K562 (cell line): ENCODE measurements at places on chromosomes 16 and 17. TPM values are rescaled to one million over a fixed set of nuclear protein-coding genes. Genes with fewer than 3 reads are reported as not detected.

The SLC12A4 gene
- total RNA-seq, result 32.8 and 43.5 TPM in 2 replicates

DNA sequence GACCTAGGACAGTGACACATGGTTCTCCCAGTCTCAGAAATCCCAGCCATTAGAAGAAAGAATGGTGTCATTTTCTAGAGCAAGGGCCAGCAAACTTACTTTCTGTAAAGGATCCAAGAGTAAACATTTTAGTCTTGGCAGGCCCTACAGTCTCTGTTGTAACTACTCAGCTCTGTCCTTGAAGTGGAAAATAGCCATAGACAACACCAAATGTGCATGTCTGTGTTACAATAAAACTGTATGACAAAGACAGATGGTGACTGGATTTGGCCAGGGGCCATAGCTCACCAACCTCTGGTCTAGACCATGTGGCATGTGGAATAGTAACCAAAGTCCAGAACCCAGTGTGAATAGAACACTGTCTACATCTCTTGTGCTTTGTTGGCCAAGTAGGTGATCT lies 286.5 kb downstream of the HS3ST4 start:
- DNase-seq, result no peak

DNA sequence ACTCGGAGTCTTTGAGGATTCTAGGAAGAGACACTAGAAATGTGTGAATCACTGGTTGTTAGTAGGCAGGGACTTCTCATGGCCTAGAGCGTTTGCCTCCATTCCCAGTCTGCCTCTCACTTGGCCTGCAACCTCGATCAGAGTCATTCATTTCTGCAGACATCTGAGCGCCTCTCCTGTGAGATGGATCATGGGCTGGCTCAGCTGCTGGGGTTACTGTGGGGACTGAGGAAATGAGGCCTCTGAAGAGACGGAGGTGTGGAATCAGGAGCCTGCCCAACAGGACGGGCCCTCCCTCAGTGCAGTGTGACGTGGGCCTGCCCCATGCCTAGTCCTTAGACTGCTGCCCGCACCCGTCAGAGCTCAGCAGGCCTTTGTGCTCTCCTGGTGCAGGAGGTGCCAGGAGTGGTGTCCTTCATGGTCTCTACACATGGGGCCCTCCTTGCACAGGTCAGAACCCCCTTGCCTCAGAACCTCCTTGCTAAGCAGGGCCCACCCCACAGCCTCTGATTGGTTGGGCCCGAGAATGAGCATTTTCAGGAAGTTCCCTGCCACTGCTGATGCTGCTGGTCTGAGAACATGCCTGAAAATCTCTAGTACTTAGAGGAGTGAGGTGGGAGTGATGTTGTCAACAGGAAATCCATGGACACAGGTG lies 99.4 kb downstream of the NPIPB11 start:
- no peak for DNase-seq

The TP53TG3 gene
- 2.8 TPM in 2 replicates for total RNA-seq

DNA sequence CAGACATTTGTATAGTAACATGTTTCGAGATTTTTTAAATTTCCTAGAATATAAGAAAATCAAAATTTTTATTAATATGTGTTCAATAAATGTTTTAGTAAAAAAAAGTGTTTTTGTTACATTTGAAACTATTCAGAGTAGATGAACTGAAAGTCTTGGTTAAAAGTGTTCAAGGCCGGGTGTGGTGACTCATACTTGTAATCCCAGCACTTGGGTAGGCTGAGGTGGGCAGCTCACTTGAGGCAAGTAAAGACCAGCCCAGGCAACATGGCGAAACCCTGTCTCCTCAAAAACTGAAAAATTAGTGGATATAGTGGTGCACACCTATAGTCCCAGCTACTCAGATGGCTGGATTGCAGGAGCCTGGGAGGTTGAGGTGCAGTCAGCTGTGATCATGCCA lies 16.8 kb upstream of the PHKG2 start:
- DNase-seq, result no peak

DNA sequence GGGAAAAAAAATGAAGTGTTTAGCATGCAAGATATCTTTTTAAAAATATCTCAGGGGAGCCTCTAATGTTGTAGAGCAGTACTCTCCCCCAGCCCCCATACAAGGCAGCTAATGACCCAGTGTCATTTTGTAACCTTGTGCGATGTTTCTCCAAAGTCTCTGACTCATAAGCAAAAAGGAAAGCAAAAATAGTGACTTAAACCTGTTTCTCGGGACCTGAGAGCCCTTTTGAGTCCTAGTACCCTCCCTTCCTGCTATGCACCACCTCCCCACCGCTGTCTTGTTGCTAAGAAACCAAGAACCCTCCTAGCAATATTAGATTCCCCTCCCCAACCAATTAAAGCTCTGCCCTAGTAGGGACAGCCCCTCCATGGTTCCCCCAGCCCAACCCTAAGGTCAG lies 2.8 kb downstream of the MYCBPAP start:
- no peak for DNase-seq

DNA sequence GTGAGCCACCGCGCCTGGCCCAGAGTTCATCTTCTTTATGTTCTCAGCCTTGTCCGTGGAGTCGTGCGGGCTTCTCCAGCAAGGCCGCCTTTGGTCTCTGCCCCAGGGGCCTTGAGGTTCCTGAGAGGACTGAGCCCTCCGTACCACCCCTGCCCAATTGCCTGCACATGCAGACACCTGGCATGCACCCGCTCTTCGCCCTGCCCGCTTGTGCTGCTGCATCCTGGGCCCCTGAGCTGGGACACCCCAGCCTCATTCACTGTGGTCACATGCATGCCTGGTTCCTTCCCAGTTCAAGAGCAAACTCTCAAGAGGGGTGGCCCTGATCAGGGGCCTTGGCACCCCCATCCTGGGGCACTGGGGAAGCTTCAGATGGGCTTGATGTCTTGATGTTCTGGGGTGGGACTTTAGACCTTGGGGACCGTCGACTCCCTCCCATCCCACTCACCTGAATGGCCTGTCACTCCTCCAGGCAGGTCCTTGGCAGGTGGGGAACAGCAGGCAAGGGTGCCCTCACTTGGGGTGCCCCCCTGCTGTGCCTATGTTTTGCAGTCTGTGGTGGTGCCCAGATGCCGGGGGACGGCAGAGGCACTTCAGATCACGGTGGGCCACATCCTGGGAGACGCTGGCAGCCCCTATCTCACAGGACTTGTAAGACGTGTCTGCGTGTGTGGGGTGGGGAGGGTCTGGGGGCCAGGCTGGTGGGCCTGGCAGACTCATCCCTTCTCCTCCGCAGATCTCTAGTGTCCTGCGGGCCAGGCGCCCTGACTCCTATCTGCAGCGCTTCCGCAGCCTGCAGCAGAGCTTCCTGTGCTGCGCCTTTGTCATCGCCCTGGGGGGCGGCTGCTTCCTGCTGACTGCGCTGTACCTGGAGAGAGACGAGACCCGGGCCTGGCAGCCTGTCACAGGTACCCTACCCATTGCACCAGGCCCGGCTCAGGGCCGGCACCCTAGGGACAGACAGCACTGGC lies 12.7 kb upstream of the SPNS2 start:
- DNase-seq, result no peak

DNA sequence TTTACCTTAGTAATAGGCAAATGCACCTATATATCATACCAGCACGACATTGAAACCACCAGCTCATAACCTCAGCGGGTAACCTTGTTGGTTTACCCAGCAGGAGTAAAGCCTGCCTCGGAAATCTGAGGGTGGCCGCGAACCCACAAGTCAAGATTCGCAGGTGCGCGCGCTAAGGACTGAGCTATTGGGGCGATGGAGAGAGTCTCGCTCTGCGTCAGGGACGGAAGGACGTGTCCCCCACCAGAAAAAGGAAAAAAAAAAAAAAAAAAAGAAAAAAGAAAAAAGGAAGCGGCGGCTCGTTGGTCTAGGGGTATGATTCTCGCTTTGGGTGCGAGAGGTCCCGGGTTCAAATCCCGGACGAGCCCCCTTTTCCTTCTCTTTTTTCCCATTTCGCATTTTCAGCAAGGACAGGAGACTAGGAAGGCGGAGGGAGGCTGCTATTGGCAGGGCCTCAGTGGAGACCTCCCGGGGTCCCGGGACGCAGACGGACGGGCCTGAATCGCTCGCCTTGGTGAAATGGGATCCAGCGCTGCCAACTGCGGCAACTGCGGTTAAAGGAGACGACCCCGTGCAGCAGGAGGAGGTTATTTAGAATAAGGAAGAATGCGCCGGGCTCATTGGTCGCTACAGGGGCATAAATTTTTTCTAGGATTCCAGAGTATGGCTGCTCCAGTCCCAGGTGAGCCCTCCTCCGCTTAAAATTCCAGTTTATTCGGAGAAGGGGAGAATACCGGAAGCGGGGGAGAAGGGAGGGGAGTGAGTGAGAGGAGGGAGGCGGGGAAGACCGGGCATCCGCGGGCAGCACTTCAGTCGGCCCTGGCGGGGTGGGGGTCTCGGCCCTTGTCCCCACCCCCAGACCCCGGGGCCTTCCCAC lies at the start of gene OR1F1:
Gene OR1F1, plus strand, starts transcription at position 407 of the 877 bp plus-strand sequence.
- no peak for DNase-seq

DNA sequence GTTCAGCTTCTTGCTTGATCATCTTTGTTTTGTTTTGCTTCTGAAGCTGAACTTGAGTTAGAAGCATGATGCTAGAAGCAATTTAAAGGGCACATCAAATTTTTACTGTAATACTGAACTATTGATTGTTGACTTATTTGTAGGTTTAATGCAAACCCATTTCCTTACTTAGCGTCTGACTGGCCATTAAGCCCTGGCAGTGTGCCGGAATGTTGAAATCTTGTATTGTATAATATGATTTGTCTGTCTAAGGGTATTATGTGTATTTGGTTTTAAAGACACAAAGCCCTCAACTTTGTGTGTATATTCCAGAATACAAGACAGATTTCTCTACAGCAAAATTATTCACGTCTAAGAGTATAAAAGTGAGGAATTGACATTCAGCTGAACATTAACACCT lies 39.7 kb downstream of the NUP93 start:
- no peak for DNase-seq

GRCh38 chr17:32956240-32956970 lies 28.5 kb downstream of the TMEM98 start:
- DNase-seq, result no peak

DNA sequence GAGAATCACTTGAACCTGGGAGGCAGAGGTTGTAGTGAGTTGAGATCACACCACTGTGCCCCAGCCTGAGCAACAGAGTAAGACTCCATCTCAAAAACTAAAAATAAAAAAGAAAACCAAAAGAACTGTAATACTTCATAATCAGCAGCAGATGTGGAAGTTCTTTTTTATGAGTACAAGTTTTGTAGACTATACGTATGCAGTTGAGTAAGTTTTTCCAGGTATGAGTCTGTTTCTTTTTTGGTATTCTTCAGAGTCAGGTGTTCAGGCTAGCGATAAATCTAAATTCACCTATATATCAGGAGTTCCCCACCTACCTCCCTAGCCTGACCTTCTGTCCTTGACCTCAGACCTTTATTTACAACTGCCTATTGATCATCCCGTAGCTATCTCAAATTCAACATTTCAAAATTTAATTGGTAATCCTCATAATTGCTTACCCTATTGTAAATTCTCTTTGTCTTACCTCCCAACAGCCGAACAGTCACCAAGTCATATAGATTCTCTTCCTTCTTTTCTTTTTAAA lies 10.7 kb downstream of the DCTN5 start:
- no peak for DNase-seq

The ECI1 gene
- 172 and 181 TPM in 2 replicates for total RNA-seq

The SF3B3 gene
- total RNA-seq, result 513 and 546 TPM in 2 replicates

The NFAT5 gene
- 15.1 and 17.3 TPM in 2 replicates for total RNA-seq
